ENCODE measurements at places on chromosomes 1 and 21.

GRCh38 chr21:36163750-36164741 is 7.4 kb downstream of the DOP1B start:
- no peak for DNase-seq

GRCh38 chr1:58189453-58189852 is 357.1 kb downstream of the OMA1 start:
- no peak for DNase-seq

DNA sequence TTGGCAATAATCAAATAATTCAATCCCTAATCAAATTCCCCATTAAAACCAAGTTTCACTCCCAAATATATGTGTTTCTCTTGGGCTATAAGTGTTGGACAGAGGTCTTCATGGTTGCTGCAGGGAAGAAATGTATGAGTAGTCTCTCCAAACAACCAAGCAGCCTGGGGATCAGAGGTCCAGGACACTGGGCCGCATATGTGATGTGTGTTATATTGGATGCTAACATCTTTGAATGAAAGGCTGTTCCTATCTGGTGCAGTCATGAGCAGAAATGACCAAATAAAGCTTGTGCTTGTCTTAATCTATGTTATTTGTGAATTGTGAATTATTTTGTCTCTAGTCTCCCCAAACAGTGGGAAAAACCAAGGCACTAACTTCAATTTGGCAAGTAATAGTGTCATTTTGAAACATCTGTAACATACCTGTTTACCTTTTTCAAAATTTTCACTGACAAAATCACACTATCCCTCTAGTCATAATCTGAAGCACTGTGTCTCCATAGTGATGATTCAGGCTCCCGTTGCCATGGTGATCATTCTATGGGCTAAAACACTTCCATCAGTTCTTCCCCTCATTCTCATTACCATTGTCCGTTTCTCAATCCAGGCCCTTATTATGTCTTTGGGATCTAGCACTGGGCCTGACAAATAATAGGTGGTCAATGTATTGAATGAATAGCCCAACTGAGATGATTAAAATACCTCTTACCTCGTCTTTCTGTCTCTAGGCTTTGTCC is 12.5 kb upstream of the TADA1 start:
- no peak for DNase-seq

DNA sequence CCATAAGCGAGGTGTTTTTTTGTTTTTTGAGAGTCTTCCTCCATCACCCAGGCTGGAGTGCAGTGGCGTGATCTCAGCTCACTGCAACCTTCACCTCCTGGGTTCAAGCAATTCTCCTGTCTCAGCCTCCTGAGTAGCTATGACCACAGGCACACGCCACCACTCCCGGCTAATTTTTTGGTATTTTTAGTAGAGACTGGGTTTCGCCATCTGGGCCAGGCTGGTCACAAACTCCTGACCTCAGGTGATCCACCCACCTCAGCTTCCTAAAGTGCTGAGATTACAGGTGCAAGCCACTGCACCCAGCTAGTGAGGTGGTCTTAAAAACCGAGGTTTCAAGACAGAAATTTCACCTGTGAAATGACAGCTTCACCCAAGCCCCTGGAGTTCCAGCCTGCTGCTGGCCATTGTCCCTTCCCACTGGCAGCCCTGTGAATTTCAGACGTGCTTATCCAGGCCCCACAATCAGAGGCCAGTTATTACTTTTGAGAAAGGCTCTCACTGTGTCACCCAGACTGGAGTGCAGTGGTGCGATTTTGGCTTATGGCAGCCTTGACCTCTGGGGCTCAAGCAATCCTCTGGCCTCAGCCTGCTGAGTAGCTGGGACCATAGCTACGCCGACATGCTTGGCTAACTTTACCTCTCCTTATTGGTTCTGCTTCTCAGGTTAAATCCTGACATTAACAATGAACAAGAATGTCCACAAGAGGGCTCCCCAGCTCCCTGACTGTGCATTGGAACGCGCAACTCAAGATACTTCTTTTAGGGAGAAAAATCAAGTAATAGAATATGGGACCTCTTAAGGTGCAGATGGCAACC is 19.4 kb downstream of the ENO1 start:
- DNase-seq: no peak

- DNase-seq: no peak
Observed at GRCh38 chr1:15616373-15617172, 685 bp upstream of the DDI2 start.

DNA sequence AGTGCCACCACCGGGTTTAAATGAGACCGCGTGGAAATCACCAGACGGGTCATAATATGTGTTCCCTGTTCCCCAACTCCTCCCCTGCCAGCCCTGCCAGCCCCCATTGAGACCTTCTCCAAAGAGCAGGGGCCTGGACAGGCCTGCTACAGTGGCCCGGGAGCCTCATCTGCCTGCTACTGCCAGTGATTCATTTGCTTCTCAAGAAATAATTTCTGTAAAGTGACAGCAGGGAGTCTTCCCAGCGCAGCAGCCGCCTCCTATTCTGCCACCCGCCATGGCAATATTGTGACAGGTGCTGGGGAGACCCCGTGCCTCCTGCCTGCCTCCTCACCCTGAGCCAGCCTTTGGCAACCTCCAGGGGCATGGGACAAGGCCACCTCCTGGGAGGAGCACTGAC is 8.9 kb downstream of the IFFO2 start:
- no peak for DNase-seq

DNA sequence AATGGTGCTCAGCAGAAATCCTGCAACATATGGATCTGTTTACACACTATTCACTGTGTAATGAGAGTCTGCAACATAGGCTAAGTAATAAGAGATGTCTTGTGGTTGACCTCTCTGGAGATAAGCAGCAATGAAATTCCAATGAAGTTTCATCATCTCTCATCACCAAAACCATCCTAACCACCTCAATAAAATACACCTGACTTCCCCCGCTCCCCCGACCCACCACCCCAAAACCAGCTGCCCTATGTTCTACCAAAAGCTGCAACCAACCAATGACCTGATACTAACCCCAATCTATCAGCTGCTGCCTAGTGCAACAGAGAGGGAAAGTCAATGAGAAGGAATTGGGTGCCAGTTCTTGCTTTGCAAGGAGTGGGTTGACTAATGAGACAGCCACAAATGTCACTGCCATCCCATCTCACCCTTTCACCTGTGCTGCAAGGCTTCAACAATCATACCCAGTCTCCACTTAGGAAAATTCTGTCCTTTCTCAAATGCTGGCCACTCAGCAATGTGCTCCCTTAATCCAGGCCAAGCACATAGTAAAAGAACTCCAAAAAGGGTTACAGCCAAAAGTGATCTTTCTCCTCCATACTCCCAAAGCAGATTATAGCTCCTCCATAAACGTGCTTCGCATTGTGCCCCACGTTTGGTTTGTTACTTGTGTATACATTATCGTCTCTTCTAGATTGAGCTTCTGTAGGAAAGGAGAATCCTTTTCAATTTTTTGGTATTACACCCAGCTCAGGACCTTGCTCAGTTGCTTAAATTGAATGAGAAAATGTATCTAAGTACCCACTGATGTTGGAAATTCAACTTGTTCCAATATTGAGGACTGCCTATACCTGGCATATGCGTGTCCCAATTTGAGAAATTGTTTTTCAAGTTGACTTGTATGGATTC is 29.0 kb downstream of the MRPL39 start:
- DNase-seq: no peak

- DNase-seq: no peak
Observed at GRCh38 chr1:1427820-1428148, 6.7 kb upstream of the ANKRD65 start.

DNA sequence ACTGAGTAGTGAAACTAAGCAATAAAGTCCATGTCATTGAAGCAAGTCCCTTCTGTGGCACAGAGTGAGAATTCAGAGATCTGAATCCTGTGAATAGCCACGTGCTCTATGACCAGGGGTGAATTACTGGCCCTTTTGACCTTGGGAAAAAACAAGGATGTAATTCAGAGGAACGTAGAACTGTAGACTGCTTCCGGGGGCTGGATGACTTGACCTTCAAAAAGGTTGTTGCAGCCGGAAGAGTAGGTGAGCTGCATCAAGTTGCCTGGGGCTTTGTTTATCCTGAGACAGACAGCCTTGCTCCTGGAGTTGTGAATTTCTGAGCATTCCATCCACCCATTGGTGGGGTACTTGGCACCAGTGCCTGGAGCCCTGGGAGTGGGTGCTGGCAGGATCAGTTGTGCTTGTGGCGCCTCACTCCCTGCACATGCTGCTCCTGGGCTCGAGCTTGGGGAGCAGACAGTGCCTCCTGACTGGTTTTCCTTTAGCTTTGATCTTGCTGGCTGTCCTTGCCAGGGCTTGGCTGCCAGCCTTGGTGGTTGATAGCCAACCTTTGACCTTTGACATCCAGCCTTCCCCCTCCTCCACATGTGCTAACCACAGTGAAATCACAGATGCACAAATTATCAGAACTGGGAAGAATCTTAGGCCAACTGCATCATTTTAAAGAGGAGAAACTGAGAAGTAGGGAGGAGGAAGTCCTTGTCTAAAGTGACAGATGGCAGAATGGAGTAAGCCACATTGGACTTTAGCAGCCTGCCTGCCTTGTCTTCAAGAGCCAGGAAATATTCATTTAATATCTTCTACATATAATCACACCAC is 16.2 kb upstream of the MYOG start:
- no peak for DNase-seq

DNA sequence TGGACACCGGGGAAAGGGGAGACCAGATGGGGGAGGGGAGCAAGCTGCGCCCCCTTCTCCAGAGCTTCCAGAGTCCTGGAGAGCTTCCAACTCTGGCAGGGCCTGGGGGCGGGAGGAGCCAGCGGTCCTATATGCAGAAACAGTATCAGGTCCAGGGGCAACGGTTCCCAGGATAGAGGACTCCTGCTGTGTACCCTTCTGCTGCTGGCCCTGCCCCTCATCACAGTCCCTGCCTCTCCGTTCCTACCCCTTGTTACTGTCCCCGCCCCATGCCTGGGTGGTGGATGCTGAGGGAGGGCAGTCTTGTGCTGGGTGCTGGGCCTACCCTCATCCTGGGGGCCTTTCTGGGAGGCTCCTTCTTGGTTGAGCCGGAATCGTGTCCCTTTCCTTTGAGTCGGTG is 19.2 kb upstream of the PEX10 start:
- no peak for DNase-seq

DNA sequence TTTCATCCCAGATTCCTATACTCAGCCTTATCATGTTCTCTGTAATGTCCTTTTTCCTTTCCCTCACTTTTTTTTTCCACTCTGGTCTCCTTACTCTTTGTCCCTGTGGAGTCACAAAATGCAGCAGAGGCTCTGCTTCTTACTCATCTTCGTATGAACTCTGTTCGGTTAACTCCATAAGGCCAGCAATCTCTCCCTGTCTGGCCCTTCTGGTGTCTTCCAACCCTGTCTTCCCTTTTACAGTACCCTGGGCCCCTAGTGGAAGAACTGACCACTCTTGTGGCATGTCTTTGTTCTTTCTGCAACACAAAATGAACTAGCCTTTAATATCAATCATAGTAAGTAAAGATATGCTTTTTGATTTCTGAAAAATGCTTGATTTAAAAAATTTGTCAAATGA is 7.1 kb downstream of the CD101 start:
- DNase-seq: no peak

- DNase-seq: no peak
Observed at GRCh38 chr1:175072099-175072951, 4.7 kb downstream of the TNN start.

GRCh38 chr1:169495916-169496315 is 10.2 kb upstream of the SLC19A2 start:
- DNase-seq: no peak

GRCh38 chr1:41939194-41939593 is 20.5 kb upstream of the HIVEP3 start:
- DNase-seq: no peak

DNA sequence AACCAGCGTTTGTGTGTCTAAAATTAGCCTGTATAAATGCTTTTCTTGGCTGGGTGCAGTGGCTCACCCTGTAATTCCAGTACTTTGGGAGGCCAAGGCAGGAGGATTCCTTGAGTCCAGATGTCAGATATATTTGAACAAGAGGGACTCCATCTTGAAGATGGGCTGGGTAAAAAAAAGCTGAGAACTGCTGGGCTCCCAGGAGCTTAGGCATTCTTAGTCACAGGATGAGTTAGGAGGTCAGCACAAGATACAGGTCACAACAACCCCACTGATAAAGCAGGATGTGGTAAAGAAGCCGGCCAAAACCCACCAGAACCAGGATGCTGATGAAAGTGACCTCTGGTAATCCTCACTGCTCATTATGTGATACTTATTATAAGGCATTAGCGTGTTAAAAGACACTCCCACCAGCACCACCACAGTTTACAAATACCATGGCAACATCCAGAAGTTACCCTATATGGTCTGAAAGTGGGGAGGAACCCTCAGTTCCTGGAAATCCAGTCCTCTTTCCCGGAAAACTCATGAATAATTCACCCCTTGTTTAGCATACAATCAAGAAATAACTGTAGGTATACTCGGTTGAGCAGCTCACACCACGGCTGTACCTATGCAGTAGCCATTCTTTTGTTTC is 36.2 kb upstream of the ZNF496 start:
- DNase-seq: no peak

DNA sequence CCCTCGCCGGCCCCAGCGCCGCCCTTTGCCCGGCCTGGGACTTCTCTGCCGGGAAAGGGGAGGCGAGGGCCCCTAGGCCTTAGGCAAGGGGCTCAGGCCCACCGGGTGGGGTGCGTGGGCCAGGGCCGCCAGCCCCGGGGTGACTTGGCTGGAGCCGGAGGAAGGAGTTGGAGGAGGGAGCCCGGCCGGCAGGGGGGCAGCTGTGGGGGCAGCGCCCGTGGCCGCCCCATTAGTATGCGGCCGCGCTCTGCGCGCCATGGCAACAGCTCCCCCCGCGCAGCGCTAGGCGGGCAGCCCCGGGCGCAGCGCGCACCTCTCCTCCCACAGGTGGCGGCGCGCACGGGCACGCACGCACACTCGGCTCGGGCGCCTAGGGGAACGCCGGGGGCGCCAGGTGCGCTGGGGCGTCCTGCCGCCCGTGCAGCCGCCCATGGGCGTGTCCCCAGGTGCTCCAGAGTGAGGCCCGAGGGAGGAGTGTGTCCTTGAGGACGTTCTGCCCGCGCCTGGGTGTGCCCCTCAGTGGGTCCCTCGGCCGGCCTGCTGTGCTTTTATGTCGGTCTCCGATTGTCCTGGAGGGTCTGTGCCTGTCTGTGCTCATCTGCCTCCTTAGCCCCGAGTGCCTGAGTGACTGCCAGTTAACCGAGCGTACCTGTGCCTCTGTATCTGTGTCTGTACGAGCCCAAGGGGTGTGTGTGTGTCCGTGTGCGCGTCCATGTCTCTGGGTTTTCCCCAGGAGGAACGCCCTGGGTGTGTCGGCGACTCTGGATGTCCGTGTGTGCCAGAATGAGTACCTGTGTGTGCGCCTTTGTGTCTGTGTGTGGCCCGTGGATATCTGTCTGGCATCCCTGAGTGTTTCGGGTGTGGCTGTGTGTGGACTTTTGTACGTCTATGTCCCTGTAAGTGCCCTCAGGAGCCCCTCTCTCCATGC is 38.2 kb upstream of the WASF2 start:
- DNase-seq: no peak

DNA sequence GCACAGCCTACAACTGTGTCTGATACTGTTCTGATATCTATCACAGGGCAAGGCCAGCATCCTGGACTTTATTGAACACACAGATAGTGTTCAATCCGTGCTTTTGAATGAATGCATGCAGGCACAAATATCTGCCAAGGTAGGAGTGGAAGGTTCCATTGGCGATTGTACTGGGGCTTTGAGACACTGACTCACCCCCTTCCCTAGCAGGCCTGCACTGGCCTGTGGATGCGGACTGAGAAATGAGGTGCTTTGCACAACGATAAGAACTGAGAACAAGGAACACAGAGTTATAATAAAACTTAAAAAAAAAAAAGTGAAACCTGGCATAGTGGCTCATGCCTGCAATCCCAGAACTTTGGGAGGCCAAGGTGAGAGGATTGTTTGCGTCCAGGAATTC is 62.4 kb upstream of the NGF start:
- no peak for DNase-seq
